ENCODE measurements at places on chromosomes 12 and 14.

- no peak for DNase-seq
Measured at GRCh38 chr12:53978477-53979356, 4.0 kb upstream of the HOTAIR start.

DNA sequence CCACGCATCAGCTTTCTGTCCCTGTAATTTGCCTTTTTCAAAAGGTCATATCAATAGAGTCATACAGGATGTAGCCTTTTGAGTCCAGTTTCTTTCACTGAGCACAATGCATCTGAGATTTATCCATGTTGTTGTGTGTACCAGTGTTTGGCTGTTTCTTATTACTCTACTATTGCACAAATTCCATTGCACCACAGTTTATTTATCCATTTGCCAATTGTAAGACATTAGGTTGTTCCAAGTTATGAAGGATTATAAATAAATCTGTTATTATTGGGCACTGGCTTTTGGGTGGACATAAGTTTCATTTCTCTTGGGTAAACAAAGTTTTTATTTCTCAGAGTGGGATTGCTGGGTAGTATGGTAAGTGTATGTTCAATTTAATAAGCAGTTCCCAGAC, 68.3 kb upstream of the TBPL2 start:
- DNase-seq: no peak

DNA sequence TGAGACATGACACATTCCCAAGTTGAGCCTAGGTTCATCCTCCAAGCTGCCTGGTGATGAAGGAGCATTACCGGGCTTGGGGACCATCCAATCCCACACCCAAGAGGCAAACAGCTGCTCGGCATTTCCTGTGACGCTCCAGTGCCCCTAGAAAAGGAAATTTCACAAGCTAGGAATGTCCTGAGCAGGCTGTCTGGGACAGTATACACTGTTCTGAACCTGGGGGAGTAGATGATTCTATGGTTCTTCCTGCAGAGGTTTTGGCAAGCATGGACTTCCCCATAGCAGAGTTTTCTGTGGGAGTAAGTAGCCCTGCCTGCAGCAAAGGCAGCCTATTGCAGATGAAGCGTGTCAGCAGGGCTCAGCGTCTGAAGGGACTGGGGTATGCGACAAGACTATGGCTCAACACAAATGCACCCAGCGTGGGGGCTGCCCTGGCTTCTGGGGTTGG, 47.4 kb upstream of the SRSF5 start:
- no peak for DNase-seq

DNA sequence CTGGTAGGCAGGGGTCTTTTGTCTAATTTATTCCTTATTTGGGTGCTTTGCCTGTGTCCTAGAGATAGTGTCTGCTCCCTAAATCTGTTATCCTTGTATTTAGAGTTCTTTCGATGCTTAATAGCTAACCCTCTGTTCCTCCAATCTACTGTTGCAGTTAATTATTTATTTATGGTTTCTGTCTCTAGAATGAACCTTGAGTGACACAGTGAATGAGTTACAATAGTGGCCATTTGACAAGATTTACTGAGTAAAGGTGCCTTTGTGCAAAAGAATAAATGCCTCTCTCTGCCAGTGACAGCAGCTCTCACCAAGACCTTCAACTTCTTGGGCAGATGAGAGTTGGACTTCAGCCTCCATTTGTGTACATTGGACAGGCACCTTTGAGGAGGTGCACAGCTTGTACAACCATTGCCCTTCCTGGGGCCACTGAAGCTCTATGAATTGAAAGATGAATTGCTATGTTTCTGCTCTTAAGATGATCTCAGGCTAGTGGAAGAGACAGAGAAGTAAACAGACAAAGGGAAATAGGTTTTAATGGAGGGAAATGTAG, 165.9 kb downstream of the DERA start:
- DNase-seq: no peak

DNA sequence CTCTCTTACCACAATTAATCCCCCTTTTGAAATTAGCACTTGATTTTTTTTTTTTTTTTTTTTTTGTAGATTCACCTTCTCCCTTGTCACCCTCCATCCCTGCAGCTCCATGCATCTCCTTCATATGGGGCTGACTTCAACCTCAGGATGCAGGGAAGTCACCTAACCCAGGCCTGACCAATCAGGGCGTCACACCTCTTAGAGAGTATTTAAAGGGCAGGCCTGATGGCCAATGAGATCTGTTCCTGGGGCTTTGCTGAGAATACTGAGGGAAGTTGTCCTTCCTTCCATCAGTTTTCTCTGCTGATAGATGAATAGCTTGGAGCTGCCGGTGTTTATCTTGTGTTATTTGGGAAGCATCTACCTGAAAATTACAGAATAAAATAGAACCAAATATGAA, 1104.7 kb upstream of the TMEM132C start:
- no peak for DNase-seq

GRCh38 chr14:33414041-33414440, 475.4 kb downstream of the NPAS3 start:
- no peak for DNase-seq

DNA sequence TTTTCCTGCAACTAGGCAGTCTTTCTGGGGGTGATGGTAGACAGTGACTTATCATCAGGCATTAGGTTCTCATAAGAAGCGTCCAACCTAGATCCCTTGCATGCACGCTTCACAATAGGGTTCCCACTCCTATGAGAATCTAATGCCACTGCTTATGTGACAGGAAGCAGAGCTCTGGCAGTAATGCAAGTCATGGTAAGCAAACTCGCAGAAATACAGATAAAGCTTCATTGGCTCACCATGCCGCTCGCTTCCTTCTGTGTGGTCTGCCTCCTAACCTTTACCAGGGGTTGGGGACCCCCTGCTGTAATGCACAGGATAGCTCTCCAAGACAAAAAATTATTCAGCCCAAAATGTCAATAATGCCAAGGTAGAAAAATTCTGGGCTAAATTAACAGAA, 864.2 kb downstream of the TRHDE start:
- DNase-seq: no peak

DNA sequence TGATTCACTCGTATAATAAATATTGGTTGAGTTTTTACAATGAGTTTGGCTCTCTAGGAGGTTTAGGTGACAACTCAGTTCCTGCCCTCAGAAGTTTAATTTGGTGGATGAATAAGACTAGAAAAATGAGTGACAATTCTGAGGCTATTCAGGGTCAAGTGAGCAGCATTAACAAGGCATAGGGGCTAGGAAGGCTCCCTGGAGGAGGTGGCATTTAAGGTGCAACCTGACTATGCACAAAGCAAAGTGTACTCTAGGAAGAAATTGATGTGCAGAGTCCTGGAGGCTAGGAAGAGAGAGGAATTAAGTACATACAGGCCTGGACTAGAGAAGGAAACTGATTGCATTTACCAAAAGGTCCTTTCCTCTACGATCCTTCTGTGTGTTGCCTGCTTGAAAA, 440.3 kb downstream of the MED13L start:
- no peak for DNase-seq

DNA sequence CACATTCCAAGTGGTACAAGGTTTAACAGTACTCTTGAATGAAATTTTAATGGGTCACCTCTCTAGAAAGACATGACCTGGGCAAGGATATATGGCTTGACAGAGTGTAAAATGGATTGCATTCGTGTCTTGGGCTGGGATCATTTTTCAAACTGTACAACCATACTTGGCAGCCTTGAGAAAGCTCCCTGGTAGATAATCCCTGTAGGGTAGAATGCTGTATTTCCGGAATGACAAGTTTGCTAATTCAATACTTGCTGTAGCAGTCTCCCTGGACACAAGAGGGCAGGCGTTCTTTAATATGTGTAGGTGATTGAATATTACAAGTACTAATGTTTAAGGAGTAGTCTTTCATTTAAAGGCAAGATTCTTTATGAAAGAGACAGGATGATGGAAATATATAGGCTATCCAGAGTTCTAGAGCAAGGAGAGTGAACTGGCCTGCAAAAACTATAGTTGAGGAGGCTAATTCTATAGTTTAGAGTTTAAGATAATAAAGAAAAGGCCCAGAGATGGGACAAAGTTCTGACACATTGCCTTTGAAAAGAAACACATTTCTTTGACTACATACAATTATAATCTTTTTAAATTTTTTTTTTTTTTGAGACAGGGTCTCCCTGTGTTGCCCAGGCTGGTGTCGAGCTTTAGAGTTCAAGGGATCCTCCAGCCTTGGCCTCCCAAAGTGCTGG, 53.4 kb downstream of the PLBD1 start:
- DNase-seq: no peak

DNA sequence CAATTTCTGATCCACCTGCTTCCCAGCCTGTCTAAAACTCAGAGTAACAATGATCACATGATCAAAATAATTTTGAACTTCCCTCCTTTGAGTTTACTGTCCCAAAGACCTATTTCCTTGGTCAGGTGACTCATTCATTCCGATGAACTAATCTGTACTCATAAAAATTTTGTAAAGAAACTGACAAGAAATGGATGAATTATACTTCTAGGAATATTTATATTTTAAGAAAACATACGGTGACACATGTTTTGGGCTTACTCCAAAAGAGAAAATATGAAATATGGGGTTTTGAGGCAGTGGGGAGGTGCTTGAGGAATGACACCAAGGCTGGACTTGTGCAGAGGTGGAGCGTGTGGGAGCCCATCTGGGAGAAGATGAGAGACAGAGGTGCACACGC, 42.0 kb downstream of the GUCY2C start:
- no peak for DNase-seq

DNA sequence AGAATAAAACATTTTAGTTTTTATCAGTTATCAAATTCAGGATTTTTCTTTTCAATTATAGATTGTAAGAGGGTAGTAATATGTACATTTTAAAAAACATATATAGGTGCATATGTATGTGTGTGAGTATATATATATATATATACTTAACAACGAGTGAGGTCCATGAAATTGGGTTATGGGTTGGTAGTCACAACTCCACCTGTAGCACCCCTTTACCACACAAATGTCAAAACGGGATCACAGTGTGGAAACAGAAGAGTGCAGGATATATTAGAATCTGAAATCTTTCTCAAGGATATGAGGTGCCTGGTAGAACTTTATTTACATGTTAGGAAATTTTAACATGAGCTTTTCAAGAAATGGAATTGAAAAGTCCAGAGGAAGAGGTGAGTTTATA, 31.3 kb downstream of the MIA2 start:
- DNase-seq: no peak

- DNase-seq: no peak
Measured at GRCh38 chr14:91145391-91146160, 31.7 kb downstream of the DGLUCY start.

- no peak for DNase-seq
Measured at GRCh38 chr12:126726481-126727217, 1540.3 kb upstream of the TMEM132C start.

GRCh38 chr14:75697386-75697785, 36.3 kb downstream of the TTLL5 start:
- DNase-seq: no peak

- DNase-seq: no peak
Measured at GRCh38 chr12:107330831-107331431, 237.6 kb upstream of the CRY1 start.

- no peak for DNase-seq
Measured at GRCh38 chr12:89762498-89763170, 54.0 kb upstream of the ATP2B1 start.

GRCh38 chr12:43428088-43428600, 123.9 kb downstream of the ADAMTS20 start:
- DNase-seq: no peak

- DNase-seq: no peak
Measured at GRCh38 chr12:52971679-52972329, 22.9 kb downstream of the KRT18 start.

DNA sequence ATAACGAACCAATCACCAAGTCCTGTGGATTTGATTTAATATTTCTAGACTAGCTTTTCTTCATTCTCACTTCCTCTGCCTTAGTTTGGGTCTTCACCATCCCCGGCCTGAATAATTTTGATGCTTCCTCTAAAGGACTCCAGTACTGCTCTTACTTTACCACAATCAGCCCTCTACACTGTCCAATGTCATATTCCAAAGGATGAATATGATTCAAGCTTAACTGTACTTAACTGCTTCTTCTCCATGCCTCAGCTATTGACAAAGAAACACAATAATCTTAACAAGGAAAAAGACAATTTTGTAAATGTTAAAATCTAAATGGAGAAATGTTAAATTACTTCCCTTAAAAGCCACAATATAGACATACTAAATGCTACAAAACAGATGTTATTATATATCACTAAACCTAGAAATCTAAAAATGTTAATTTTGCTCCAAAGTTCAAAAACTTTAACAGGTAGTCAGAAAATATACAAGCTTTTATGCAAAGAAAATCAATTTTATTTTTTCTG, 70.2 kb downstream of the STXBP6 start:
- DNase-seq: no peak

DNA sequence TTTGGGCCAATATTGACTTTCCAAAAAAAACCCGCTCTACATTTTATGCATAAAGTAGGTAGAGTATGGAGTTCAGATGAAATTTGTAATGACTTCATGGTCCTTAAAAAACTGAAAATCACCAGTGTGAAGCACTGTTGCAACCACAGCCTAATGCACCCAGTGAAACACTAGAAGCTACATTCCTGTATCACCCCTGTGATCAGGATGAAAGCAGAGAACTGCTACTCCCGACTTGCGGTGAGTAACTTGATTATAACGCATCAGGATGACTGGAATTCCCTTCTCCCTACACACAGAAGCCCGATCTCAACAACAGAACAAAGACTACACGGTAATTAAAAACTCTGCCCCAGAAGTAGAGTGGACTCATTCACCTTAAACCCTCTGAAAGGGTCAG, 33.8 kb downstream of the SPTB start:
- no peak for DNase-seq

GRCh38 chr12:100857971-100858370, 63.4 kb downstream of the ANO4 start:
- DNase-seq: no peak
